RWPE2 (cell line): ENCODE measurements at places on chromosomes 7 and 10.

DNA sequence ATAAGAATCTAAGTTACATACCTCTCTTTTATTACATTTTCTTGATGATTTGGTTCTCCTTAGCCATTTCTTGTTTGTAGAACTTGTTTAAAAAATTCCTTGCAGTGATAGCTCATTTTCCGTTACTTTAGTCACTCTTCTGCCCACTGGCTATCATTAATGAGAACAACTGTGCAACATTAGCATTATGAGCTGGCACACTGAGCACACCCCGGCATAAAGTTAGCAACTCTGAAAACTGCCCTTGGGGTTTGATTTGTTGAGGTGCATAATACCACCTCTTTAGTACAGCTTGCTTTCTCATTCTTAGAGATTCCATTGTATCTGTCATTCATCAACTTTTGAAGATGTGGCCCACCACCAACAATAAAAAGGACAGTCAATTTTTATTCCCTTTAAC, 87.6 kb upstream of the ADCY1 start:
- no peak for DNase-seq

DNA sequence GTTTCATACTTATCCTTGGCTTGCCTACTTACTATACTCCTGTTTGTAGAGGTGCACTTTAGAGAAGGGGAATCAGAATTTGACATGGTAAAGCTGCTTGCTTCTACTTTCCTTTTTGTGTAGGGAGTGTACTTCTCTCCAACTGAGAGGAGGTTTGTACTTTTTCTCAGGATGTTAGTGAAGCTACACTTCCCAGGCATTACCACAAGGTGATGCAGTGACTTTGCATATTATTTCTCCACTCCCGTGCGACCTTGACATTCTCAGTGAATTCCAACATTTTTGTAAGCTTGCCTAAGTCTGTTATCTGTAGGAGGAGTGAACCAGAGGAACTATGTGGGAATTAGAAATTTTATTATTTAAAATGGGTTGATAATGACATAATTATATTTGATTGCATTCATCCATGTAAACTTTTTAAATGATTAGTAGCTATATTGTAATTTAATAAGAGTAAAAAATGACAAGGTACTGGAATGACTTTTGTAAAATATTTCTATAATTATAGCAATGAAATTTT, 5.2 kb downstream of the TAX1BP1 start:
- DNase-seq: no peak

- no peak for DNase-seq
Observed at GRCh38 chr7:50449881-50450589, at the start of gene FIGNL1. Gene FIGNL1, minus strand, starts transcription at chr7:50450350. Its CDS starts 3,063 bp downstream, at chr7:50447287.

- no peak for DNase-seq
Observed at GRCh38 chr7:151226560-151226874, 488 bp downstream of the ABCF2 start.

DNA sequence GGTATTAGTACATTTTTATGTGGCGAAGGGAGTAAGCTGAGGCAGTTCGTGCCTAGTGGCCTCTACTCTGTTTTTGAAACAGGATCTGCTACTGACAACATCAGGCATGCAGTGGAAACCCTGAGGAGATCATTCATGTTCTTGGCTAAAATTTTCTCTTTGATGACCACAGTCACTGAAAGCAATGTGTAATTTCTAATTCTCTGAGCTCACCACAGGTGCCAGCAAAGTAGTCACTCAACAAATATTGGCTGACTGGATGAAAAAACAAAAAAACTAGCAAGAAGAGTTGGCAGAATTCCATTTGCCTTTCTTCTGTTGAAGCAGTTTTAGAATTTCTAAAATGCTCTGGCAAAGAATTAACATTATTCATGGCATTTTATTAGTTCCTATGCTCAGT, 176.5 kb upstream of the KCTD7 start:
- DNase-seq: no peak

DNA sequence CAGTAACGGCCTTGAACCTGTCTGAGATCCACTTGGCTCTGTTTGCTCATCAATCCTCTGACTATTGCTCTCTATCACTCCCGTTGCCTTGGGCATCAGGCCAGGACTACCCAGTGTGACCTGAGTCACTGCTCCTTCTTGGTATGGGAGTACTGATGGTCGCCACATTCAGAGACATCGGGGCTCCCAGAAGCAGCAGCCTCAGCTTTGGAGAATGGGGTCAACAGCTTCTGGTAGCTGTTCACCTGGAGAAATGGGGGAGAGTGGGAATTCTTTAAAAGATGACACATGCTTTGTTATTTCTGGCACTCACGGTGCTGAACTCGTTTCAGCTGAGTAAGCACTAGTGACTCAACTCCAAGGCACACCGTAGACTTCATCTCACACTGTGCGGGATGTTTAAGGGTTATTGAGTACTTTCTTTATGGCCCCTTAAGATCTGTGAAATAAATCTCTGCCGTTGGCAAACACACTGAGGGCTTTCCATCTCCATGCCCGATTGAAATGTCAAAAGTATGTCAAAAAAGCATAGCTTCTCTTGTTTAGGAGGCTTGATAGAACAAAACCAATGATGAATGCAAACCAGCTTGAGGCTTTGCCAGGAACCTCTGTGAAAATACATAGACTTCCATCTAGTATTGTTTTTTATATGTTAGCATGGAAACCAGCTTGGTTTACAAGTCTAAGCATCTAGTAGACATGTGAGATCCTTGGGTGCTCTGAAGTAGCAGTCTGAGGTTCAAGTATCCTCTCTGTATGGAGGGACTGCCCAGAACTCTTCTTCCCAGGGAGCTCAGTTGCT, 333.1 kb downstream of the CXCL12 start:
- no peak for DNase-seq

DNA sequence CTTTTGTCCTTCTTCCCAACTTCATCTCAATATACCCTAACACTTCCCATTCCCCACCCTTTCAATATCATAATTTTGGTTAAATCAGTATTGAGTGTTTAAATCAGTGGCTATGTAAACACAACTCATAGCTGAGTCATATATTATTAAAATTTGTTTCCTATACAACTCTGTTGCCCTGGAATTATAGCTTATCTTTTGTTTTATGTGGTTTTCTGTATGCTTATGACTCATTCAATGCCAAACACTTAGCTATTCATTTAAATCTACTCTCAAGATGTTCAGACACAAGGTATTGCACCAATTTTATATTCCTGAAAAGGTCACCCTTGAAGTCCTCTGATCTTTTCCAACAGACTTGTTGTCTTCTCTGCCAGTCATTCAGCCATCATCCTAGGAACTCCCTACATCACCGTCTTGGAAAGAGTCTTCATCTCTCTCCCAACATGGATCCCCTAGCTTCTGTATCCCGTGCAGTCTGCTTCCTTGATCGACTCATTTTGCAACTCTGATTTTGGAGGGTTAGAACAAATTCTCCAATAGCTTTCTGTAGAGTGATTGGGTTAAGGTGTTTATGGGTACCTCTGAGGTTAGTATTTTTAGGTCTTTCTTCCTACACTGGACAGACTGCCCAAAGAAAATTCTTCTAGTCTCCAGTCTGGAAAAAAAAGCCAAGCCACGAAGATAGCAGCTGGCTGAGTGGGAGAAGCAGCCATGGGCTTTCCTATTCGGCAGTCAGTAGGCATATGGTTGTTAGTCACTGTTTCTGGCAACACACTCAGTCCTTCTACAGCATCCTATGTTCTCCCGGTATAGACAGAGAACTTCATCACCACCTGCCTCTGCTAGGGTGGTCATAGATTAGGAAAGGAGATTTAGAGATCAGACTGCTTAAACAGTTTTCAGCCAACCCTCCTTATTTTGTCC, 102.1 kb downstream of the CRPPA start:
- DNase-seq: no peak

DNA sequence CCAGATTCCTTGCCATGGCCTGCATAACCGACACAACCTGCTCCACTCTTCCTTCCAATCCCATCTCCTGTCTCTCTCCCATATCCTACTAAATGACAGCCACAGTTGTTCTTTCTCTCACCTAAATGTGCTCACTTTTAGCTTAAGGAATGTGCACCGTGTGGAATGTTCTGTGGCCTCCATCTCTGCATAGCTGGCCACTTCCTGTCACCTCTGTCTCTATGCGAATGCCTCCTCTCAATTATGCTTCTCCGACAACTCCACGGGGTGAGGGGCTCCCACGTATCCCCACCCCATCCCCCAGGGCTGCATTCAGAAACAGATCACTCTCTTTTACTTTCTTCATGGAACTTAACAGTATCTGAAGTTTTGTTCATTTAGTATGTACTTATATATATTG, 110.7 kb downstream of the RAB18 start:
- no peak for DNase-seq

DNA sequence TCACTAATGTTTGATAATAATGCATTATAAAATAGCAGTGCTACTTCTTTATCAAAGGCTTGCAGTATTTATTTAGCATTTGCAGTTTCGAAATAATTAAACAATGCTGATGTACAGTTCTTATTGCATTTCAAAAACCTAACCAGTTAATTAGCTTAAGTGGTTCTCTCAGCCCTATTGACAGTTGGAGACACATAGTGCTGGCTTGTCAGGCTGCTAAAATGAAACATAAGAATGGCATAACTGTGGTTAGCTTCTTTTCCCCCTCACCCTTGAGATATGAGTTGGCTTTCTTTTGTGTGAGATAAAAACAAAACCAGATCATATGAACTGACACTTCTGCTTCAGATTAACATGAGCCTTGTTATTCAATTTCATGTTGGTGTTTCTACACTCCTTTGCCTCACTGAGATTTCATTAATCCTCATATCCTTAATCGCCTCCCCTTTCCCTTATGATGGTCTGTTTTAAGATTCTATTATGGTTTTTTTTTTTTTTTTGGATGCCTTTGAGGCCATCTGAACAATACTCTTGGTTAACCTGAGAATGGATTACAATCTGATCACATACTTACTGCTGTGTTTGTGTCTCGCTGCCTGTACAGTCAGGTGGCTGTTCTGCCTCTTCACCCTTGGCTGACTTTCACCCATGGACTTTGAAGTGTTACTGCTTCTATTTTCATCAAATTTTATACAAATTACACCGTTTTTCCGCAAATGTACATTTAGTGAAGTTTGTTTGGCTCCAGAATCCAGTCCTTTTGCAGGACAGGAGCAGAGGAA, 108.0 kb downstream of the SDK1 start:
- no peak for DNase-seq

DNA sequence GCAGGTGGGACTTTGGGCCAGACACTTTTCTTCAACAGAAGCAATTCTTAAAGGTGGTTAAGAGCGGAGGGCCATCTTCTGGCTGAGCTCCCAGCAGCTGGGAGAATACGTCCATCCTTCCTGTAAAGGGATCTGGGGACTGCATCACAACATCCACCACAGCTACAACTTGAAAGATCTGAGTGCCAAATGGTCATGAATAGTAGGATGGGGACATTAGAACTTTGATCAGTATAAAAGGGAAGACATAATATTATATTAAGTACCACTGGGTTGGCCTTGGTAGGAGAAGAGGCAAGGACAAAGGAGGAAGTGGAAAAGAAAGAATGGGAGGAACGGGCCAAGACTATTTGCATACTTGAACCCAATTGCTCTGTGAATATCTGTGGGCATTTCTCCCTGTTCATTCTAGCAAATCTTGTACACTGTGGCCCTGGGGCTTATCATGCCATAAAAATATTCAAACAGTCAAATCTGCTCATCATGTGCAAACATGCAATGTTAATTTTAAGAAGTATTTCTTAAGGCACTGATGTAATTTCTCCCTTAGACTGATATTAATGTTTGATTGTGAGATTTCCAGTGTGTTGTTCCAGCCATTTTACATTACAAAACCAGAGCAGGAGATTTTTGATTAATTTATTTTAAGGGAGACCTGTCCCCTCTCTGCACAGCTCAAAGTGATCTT, 65.5 kb upstream of the CREB5 start:
- no peak for DNase-seq

DNA sequence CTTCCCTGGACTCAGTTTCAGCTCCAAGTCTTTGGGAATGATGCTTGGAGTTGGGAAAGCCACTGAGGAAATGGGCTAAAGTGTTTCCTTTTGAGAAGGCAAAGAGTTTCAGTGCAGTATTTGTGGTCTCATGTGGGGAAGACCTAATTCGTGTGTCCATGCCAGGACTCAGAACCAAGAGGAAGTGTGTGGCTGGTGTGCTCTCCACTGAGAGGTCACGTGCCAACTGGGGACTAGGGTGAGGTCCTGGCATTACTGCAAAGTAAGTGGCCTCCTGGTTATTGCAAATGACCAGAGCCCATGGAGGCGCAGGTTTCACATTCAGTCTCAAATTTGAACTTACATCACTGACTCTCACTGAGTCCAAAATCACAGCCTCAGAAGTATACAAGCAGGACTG, 48.6 kb upstream of the ITPRID1 start:
- DNase-seq: no peak

GRCh38 chr10:80515511-80515910, 22.2 kb upstream of the SH2D4B start:
- peak; percentile 31 for DNase-seq

- no peak for DNase-seq
Observed at GRCh38 chr10:129272866-129273650, 194.0 kb upstream of the MGMT start.

- no peak for DNase-seq
Observed at GRCh38 chr7:47394751-47395252, 187.1 kb downstream of the TNS3 start.

- peak; percentile 77 for DNase-seq
Observed at GRCh38 chr7:50838675-50839377, 56.1 kb upstream of the GRB10 start.

- DNase-seq: no peak
Observed at GRCh38 chr7:55181762-55182161, 162.9 kb downstream of the EGFR start.

GRCh38 chr10:13803566-13804554, 217.1 kb downstream of the PRPF18 start:
- DNase-seq: no peak

DNA sequence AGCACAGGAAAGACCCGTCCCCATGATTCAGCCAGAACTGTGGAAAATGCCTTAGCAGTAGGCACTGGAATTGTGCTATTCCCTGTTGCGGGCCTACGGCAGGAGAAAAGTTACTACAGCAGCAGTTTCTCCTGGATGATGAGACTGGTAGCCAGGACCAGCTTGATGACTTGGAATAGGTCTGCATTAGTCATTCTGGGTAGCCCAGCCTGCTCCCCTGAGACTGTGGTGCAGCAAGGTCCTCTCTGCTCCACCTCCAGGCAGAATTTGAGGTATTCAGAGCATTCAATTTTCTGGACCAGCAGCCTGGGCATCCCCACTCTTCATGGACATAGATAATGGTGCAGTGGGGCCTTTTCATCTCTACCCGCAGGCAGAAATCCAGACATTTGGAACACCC, 490.0 kb downstream of the SH2D4B start:
- no peak for DNase-seq

- DNase-seq: no peak
Observed at GRCh38 chr7:111833466-111833865, 271.2 kb upstream of the IMMP2L start.

- no peak for DNase-seq
Observed at GRCh38 chr7:39824456-39825200, 125.4 kb upstream of the CDK13 start.

GRCh38 chr7:120951826-120952225, 1.2 kb downstream of the ING3 start:
- DNase-seq: no peak

- DNase-seq: no peak
Observed at GRCh38 chr7:107318523-107319160, 149.8 kb downstream of the HBP1 start.

GRCh38 chr10:101974091-101974971, 81.6 kb downstream of the ARMH3 start:
- no peak for DNase-seq

- no peak for DNase-seq
Observed at GRCh38 chr10:127976701-127977356, 69.9 kb downstream of the PTPRE start.

- no peak for DNase-seq
Observed at GRCh38 chr10:15695852-15696251, 23.9 kb downstream of the ITGA8 start.

- DNase-seq: no peak
Observed at GRCh38 chr10:130416334-130417150, 280.4 kb downstream of the GLRX3 start.

GRCh38 chr7:93238748-93239147, 6.6 kb downstream of the VPS50 start:
- DNase-seq: no peak
